ENCODE measurements at places on chromosomes 2 and 18.

DNA sequence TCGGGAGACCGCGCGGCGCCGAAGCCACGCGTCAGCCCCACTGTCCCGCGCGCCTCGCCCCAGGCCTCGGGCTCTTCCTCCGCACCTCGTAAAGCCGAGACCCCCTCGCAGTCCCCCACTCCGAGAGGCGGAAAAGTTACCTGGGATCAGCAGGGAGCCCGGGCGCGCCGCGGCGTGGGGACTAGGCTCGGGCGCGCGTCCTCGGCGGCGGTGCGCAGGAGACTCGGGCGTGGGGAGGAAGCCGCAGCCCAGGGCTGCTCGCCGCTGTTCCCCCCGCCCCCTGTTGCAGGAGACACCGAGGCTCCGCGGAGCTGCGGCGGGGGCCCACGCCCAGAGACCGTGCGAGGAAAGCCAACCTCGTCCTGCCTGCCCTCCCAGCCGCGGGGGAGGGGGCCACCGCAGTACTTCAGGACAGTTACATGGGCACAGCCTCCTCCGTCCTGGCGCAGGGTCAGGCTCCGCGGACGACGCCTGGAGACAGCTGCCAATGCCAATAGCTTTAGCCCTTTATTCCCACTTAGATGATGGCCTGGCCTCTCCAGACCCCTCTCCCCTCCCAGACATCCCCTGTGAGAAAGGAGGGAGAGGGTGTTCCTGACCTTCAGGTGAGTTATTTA lies at the start of gene EPB41L3:
TSS of gene EPB41L3 (minus strand) at position 225 of the 617 bp plus-strand sequence. CDS start 54,814 bp downstream, outside the sequence.
- H3K27ac ChIP-seq: no peak within 1 kb of the TSS
- peak within 1 kb of the TSS; percentile 12 for H3K4me3 ChIP-seq
- no peaks in the 10 kb centered on the region for H3K4me1 ChIP-seq
- no peaks in the 10 kb centered on the region for H3K36me3 ChIP-seq

- H3K27me3 ChIP-seq: peaks cover 4% of the 10 kb centered on the region
- H3K27ac ChIP-seq: no peak overlapping the region
- H3K36me3 ChIP-seq: no peaks in the 10 kb centered on the region
- no peak overlapping the region for H3K4me3 ChIP-seq
These were observed 102.5 kb downstream of the ATL2 start for GRCh38 chr2:38274286-38275276.

- H3K4me1 ChIP-seq: peaks cover 8% of the 10 kb centered on the region
- no peaks in the 10 kb centered on the region for H3K36me3 ChIP-seq
- H3K27me3 ChIP-seq: no peaks in the 10 kb centered on the region
- no peak overlapping the region for H3K27ac ChIP-seq
- DNase-seq: no peak
- H3K4me3 ChIP-seq: no peak overlapping the region
These were observed 9.2 kb upstream of the CD28 start for GRCh38 chr2:203697190-203697589.

DNA sequence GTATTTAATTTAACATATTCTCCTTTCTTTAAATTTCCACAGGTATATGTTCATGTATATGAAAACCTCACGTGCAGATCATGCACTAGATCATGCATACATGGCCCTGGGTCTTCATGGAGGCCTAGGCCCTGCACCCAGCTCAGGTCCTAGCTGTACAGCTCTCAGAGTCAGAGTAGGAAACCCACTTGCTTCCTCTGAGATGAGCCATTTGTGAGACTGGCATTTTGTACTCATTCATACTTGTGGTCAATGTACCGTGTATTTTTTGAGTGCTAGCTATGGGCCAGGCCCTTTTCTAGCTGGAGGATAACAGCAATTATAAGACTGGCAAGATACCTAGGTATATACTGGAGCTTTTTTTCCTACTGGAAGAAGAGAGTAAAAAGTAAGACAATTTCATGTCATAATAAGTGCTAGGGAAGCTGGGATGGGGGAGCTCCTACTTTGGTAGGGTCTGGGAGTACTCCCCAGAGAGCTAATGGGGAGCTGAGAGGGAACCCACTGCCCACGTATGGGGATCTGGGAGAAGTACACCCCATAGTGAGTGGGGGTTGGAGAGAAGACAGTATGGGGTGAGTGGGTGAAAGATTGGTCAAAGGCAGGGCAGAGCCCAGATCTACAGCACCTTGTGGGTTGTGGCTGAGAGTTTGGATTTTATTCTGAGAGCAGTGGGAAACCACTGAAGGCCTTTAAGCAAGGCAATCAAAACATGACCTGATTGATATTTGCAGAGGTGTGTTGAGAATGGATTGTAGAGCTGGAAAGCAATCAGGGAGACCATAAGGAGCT lies 72.0 kb downstream of the POLE4 start:
- no peaks in the 10 kb centered on the region for H3K36me3 ChIP-seq
- no peak for DNase-seq
- H3K4me3 ChIP-seq: no peak overlapping the region
- no peak overlapping the region for H3K27ac ChIP-seq
- H3K4me1 ChIP-seq: no peaks in the 10 kb centered on the region

DNA sequence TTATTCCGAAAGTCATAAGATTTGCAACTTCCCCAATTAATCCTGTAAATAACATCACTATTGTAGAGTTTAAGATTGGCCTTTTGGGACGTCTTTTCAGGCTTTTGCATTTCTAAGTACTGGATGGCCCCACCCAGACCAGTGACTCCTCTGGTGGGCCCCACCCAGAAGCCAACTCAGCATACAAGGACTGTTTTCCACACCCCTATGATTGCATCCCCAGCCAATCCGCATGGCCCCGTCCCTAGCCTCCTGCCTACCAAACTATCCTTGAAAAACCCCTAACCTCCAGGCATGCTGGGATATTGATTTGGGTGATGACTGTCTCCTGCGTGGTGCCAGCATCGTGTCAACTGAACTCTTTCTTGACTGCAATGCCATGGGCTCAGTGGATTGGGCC lies 24.5 kb upstream of the TGIF1 start:
- no peaks in the 10 kb centered on the region for H3K36me3 ChIP-seq
- no peak overlapping the region for H3K4me3 ChIP-seq
- peaks cover under 1% of the 10 kb centered on the region for H3K27me3 ChIP-seq
- no peaks in the 10 kb centered on the region for H3K4me1 ChIP-seq
- H3K27ac ChIP-seq: no peak overlapping the region

GRCh38 chr2:108612153-108612513 lies 77.9 kb downstream of the LIMS1 start:
- peak overlapping the region; percentile 95 for H3K27ac ChIP-seq
- H3K4me3 ChIP-seq: peak overlapping the region; percentile 55
- peaks cover 14% of the 10 kb centered on the region for H3K36me3 ChIP-seq
- peak; percentile 44 for DNase-seq
- H3K27me3 ChIP-seq: no peaks in the 10 kb centered on the region

DNA sequence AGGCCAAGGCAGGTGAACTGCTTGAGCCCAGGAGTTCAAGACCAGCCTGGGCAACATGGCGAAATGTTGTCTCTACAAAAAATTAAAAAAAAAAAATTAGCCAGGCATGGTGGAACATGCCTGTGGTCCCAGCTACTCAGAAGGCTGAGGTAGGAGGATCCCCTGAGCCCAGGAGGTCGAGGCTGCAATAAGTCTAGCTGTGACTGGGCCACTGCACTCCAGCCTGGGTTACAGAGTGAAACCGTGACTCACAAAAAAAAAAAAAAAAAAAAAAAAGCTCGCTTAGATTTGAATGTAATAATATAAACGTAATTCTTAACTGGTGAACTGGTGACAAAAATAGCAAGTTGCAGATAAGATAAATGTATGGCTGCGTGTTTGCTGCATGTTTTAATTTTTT lies 56.5 kb downstream of the TFCP2L1 start:
- no peak overlapping the region for H3K27ac ChIP-seq
- H3K4me1 ChIP-seq: no peaks in the 10 kb centered on the region
- H3K27me3 ChIP-seq: no peaks in the 10 kb centered on the region
- DNase-seq: no peak

GRCh38 chr2:75353131-75353530 lies 153.8 kb upstream of the TACR1 start:
- no peak overlapping the region for H3K4me3 ChIP-seq
- no peaks in the 10 kb centered on the region for H3K27me3 ChIP-seq
- no peaks in the 10 kb centered on the region for H3K4me1 ChIP-seq
- no peaks in the 10 kb centered on the region for H3K36me3 ChIP-seq
- H3K27ac ChIP-seq: no peak overlapping the region

DNA sequence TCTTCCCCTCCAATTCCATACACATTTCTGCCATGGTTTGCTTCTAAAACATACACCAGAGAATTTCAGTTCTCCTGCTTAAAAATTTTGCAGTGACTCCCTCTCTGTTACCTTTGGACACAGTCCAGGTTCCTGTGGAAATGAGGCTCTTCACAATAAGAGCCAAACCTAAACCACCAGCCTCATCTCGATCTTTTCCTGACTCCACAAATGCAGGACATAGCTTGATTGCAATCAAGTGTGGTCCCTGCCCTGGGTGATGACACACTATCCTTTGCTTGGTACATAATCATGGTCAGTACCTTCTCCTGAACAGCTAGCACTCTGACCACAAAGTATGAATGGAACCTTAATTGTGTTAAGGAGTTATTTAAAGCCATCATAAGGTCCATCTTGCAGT lies 134.9 kb upstream of the CHAC2 start:
- no peak for DNase-seq
- H3K4me1 ChIP-seq: no peaks in the 10 kb centered on the region
- no peaks in the 10 kb centered on the region for H3K36me3 ChIP-seq
- no peak overlapping the region for H3K27ac ChIP-seq
- no peaks in the 10 kb centered on the region for H3K27me3 ChIP-seq

DNA sequence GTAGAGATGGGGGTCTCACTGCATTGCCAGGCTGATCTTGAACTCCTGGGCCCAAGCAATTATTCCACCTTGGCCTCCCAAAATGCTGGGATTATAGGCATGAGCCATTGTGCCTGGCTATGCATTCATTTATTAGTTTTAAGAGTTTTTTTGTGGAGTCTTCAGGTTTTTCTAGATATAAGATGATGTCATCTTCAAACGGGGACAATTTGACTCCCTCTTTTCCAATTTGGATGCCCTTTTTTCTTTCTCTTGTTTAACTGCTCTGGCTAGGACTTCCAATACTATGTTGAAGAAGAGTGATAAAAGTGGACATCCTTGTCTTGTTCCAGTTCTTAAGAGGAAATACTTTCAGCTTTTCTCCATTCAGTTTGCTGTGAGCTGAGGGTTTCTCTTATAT lies 113.7 kb upstream of the PARD3B start:
- H3K36me3 ChIP-seq: no peaks in the 10 kb centered on the region
- H3K27ac ChIP-seq: no peak overlapping the region
- peaks cover 8% of the 10 kb centered on the region for H3K27me3 ChIP-seq
- H3K4me1 ChIP-seq: no peaks in the 10 kb centered on the region

GRCh38 chr2:240140511-240140910 lies at the start of gene OTOS:
TSS of gene OTOS (minus strand) at chr2:240140658. CDS start at chr2:240140326, 332 bp downstream.
- no peaks in the 10 kb centered on the region for H3K36me3 ChIP-seq
- H3K4me1 ChIP-seq: peaks cover 9% of the 10 kb centered on the region
- H3K4me3 ChIP-seq: no peak within 1 kb of the TSS
- H3K27me3 ChIP-seq: peaks cover 9% of the 10 kb centered on the region
- no peak for DNase-seq
- no peak within 1 kb of the TSS for H3K27ac ChIP-seq

- H3K27ac ChIP-seq: no peak overlapping the region
- DNase-seq: no peak
- H3K4me1 ChIP-seq: peaks cover 5% of the 10 kb centered on the region
These were observed 23.0 kb upstream of the TAF1B start for GRCh38 chr2:9820020-9820973.

DNA sequence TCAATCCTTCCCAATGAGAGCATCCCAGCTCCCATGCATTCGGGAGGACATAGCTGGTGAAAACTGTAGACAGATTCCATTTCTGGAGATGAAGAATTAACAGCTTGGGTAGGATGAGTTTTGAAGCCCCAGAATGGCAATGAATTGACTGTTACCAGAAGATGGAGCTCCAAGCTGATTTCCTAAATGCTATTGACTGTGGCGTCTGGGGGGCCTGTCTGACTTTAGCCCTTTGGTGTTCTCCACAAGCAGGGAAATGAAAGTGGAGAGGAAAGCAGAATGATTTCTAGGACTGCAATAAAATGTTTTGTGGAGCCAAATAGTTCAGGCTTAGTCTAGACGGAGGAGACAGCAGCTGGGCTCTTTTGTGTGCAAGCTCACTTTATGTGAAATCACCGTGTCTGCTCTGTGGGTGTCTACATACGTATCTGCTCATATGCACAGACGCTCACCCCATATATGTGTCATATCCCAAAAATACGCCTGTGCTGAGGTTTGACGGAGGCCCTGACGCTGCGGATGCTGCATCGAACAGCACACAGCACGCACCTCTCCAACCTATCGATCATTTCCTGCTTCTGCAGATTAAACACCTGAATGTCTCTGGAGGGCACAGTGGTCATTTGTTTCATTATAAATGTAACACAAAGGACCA lies 166.4 kb upstream of the PXDN start:
- no peak overlapping the region for H3K27ac ChIP-seq
- no peaks in the 10 kb centered on the region for H3K4me1 ChIP-seq
- no peak overlapping the region for H3K4me3 ChIP-seq
- no peaks in the 10 kb centered on the region for H3K36me3 ChIP-seq
- no peak for DNase-seq
- peaks cover 7% of the 10 kb centered on the region for H3K27me3 ChIP-seq

- DNase-seq: no peak
- H3K4me1 ChIP-seq: peaks cover 39% of the 10 kb centered on the region
- H3K36me3 ChIP-seq: peaks cover 10% of the 10 kb centered on the region
- H3K4me3 ChIP-seq: peak overlapping the region; percentile 79
- no peaks in the 10 kb centered on the region for H3K27me3 ChIP-seq
These were observed 108.1 kb upstream of the CD302 start for GRCh38 chr2:159905926-159906714.

DNA sequence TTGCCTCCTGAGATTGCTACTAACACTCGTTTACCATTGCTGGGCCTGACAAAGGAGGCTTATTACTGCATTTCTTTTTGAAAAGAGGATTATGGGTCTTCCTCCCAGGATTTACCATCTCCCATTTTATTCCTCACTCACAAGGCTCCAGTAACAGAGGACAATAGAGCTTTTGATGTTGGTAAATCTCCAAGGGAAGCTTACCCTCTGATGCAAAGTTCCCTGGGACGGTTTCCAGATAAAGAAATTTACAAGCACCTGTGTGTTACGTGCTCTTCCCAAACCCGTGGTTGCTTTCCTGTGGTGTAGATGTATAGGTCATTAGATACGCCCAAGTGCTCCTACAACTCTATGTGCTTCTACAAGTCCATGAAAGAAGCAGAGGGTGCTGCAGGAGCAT lies 17.1 kb downstream of the VSNL1 start:
- H3K4me1 ChIP-seq: no peaks in the 10 kb centered on the region
- H3K4me3 ChIP-seq: no peak overlapping the region
- no peak for DNase-seq
- H3K27ac ChIP-seq: no peak overlapping the region
- no peaks in the 10 kb centered on the region for H3K36me3 ChIP-seq
- H3K27me3 ChIP-seq: no peaks in the 10 kb centered on the region

DNA sequence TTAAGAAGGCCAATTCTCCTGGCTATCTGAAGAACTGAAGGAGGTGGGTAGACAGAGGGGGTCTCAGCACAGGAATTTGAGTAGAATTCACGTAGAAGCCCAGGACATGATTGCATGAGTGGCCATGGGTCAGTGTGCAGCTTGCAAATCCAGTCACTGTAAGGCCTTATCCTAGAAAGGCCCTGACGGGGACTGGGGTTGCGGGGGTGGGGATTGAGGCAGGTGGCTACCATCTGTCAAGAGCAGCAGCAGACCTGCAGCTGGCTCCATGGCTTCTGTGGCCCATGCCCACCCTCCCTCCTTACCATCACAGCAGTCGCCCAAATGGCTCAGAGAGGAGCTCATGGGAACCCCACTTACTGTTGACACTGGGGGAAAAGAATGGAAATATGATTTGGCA lies 34.6 kb upstream of the SLC14A1 start:
- H3K4me3 ChIP-seq: no peak overlapping the region
- no peak for DNase-seq
- H3K4me1 ChIP-seq: peaks cover 36% of the 10 kb centered on the region
- H3K27ac ChIP-seq: no peak overlapping the region
- H3K27me3 ChIP-seq: peaks cover 51% of the 10 kb centered on the region

Measured in activated T-helper 1 cell treated with anti-CD3 and anti-CD28 coated beads, Interleukin-12 subunit alpha, Interleukin-12 subunit beta, Interleukin-2, Interleukin-4 antibody, amounts not matched to agents 30 ng/mL and 10 ng/mL and 1 ng/mL, durations not matched to agents 14 hours and 24 hours and 36 hours (primary cell).